Myometrial cell (primary cell): ENCODE measurements at places on chromosomes 12 and 14. TPM values are rescaled to one million over a fixed set of nuclear protein-coding genes. Genes with fewer than 3 reads are reported as not detected.

The CPNE6 gene
- total RNA-seq: not detected in 2 replicates

The SDSL gene
- total RNA-seq: 5.3 and 8.6 TPM in 2 replicates

The DLST gene
- total RNA-seq: 72.1 and 83.6 TPM in 2 replicates

The RDH11 gene
- total RNA-seq: 167 and 182 TPM in 2 replicates

The TAS2R42 gene
- total RNA-seq: not detected in 2 replicates

The TAS2R10 gene
- total RNA-seq: not detected in 2 replicates

The LBHD2 gene
- not detected in 2 replicates for total RNA-seq

The KCNC2 gene
- not detected in 2 replicates for total RNA-seq

The STYK1 gene
- total RNA-seq: 0.35 TPM in 1 of 2 replicates, not detected in the other

The PLEKHG7 gene
- total RNA-seq: not detected in 2 replicates

The TMEM229B gene
- 0.58 and 0.71 TPM in 2 replicates for total RNA-seq

The A2M gene
- 6.6 and 25.7 TPM in 2 replicates for total RNA-seq
